ENCODE measurements at places on chromosomes 12 and 14.

DNA sequence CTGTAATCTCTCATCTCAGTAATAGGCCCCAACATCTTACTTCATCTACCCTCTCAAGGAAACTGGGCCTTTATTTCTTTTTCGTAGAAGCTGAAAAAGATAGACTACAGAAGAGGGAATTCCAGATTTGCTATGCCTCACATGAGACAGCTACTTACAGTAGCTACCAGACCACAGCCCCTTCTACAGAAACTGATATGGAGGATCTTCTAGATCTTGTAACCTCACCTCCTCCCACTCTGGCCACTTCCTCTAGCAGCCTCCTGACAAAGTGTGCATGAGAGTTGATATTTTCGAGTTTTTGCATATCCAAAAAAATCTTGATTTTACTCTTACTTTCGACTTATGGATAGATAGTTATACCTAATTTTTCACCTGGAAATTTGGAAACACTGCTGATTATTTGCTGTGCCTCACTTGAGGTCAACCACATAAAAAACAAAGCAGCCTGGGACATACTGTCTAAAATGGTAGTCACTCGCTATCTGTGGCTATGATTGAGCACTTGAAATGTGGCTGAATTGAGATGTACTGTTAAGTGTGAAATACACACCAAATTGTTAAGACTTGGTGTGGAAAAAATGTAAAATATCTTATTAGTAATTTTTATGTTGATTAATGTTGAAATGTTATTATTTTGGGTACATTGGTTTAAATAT lies 86.3 kb upstream of the NID2 start:
- DNase-seq = no peak

DNA sequence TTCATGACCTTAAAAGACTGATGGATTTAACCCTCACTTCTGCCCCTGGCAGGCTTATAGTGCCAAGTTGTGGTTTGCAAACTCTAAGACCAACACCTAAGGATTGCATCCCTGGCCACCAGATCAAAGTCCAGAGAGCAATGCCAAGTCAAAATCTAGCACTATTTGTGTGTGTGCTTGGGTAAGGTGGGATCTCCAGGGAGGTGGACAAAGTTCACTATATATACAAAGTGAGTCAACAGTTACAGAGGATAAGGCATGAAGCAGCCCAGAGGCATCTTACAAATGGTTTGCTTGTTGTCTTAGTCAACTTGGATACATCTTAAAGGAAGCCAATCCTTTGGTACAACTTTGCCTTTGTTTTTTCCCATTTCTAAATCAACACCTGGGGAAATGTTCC lies 137.3 kb downstream of the MSRB3 start:
- DNase-seq = no peak

GRCh38 chr12:53067993-53068770 lies 11.0 kb downstream of the SPRYD3 start:
- no peak for DNase-seq

- DNase-seq = no peak
Observed at GRCh38 chr12:1574865-1575259, 19.5 kb downstream of the FBXL14 start.

- no peak for DNase-seq
Observed at GRCh38 chr12:28776220-28776619, 372.9 kb upstream of the FAR2 start.

DNA sequence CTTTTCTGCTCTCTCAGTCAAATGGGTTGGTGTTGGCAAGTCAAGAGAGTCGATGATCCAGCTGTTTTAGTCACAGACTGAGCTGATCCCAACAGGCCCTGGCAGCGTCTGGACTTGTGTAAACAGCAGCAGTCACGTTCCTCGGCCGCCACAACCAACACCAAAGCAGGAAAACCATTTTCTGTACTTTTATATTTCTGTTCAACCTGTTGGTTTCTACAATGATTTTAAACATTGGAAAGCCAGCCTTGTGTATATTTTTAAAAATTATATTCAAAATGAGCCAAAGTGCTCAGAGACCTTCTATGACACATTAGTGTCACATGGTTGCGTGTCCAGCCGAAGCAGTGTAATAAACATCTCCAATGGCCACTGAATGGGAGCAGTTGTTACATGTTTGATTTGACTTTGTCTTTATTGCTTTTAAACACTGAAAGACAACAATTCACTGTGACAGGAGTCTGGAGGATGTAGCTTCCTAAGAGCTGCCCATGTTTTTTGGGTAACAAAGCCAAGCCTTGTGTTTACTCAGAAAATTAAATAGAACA lies 5.9 kb upstream of the SIVA1 start:
- no peak for DNase-seq

- no peak for DNase-seq
Observed at GRCh38 chr12:40515041-40515816, 177.0 kb upstream of the CNTN1 start.

DNA sequence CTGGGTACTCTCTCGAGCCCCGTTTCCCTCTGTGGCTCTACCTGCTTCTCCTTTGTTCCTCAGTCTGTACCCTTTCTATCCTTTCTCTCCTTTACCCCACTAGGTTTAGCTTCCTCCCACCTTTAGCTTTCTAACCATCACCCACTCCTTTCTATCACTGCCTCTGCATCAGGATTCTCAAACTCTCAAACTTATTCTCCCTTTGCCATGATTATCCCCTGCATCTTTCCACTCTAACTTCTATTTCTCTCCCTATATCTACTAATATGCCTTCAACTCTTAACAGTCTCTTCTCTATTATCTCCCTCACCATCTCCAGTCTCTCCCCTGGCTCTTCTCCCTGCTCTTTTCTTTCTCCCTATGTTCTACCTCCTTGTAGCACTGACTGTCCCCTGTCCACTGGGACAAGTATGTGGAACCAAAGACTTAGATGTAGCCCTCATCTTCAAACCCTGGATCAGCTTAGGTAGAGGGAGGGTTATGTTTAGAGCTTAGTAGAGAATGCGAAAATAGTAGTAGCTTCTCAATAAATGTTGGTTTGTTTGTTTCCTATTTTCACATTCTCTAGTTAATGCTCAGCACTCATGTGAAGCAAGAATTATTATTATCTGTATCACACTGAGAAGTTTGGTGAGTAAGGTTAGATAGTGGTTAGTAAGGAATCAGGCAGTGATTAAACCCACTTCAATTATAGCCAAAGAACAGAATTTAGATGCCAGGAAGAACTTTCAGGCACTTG lies 3.4 kb downstream of the GDF11 start:
- no peak for DNase-seq

GRCh38 chr12:120085920-120086645 lies 30.5 kb downstream of the RAB35 start:
- no peak for DNase-seq

- no peak for DNase-seq
Observed at GRCh38 chr14:61561657-61562276, 133.5 kb upstream of the HIF1A start.

- DNase-seq = no peak
Observed at GRCh38 chr14:70170976-70171375, 17.8 kb downstream of the SLC8A3 start.

GRCh38 chr12:93019975-93020630 lies 91.0 kb upstream of the EEA1 start:
- no peak for DNase-seq

DNA sequence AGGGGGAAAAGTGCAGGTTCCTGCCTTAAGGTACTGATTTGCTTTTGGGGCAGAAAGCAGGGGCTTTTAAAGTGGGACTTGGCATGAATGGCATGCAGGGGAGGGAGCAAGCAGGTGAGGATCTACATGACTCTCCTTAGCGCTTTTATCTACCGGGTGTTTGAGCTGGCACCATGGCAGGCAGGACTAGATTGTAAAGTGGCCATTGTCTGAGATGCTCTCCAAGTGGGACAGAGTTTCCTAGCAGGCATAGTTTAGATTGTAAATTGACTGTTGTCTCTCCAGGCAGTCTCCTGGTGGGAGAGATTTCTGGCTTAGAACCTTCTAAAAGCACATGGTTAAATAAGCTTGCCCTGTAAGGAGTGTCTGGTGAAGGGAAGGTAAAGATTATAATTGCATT lies 5.3 kb upstream of the DICER1 start:
- DNase-seq = no peak

DNA sequence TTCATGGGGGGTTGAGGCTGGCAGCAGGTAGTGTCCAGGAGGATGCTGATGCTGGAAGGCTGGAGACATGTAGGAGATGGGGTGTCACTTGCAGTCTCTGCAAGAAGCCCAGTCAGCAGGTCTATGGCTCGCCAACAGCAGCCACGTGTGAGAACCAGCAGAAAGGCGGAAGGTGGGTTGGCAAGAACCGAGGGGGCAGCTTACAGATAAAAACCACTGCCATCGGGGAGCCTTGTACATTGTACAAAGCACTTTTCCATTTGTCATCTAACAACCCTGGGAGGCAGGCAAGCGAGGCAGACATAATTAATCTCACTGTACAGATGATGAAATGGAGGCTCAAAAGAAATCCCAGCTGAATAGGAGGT lies 167.2 kb downstream of the KCNA5 start:
- no peak for DNase-seq

DNA sequence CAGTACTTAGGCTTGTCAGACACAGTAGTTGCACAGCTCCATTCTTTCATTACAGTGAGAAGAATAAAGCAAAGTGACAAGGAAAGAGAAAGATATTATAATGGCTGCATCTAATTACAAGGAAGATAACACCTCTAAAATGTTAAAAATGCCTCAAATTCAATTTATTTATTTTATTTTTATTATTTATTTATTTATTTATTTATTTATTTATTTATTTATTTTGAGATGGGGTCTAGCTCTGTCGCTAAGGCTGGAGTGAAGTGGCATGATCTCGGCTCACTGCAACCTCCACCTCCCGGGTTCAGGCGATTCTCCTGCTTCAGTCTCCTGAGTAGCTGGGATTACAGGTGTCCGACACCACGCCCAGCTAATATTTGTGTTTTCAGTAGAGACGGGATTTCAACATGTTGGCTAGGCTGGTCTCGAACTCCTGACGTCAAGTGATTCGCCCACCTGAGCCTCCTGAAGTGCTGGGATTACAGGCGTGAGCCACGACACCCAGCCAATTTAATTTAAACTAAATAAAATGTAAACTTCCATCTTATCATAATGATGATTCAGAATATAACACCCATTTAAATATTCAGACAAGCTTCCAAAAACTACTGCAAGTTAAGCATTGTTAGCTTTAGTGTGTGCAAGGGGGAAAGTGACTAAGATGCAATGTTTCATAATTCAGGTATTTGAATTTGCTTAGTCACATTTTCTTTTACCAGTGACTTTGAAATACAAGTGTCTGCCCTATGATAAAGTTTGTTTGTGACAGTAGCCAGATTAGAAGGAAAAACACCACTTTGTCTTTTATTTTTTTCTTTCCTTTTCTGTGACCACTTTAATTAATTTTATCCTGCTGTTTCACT lies 2.4 kb upstream of the CFAP54 start:
- no peak for DNase-seq

DNA sequence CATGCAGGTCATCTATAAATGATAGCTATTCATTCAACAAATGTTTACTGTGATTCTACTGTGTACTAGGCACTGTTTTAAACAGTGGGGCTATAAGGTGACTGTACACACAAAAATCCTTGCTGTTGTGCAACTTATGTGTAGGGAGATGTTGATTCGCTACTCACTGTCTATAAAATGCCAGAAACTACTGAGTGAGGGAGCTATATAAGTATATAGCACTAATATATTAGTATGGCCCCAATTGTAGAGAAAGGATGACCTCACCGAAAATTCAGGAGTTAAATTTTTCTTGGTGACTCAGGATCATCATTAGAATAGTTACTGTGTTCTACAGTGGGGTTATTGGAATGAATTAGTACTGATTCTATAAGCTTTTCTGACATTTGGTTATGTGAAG lies 117.4 kb downstream of the TGFB3 start:
- DNase-seq = no peak

DNA sequence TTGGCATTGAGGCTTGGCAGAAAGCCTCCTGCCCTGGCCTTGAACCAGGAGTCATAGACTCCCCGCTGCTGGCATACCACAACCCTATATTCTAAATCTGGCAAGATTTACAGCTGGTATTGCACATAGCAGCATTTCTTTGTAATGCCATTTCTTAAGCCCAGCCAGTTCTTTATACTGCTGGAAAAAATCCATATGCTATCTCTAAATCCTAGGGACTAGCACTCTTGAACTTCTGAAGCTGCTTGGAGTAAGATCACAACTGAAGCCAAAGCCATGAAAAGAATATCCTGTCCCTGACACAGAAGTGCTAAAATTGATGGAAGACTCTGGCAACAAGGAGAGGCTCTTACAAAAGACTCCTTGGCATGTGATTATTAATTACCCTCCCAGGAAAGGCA lies 89.3 kb downstream of the KCNC2 start:
- no peak for DNase-seq

Measured in activated naive CD4-positive, alpha-beta T cell treated with Interleukin-2 at 50 U/mL for 16 hours (primary cell).